ENCODE measurements at places on chromosomes 2 and 18.

DNA sequence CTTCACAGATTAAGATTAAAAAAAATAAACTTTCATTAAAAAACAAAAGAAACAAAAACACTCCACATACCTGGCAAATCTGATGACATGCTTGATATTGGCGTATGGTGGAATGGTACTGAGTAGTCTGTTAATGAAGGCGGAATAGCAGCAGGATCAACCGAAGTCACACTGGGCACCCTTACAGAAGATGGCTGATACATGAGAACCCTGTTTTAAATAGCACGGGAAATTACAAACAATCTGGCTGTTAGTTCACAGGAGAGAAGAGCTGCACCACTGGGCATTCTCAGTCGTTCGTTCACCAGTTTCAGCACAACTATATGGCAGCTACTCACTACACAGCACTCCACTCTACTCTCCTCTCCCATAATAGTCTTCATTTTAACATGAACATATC lies 64.0 kb upstream of the ST8SIA5 start:
- no peak for DNase-seq

DNA sequence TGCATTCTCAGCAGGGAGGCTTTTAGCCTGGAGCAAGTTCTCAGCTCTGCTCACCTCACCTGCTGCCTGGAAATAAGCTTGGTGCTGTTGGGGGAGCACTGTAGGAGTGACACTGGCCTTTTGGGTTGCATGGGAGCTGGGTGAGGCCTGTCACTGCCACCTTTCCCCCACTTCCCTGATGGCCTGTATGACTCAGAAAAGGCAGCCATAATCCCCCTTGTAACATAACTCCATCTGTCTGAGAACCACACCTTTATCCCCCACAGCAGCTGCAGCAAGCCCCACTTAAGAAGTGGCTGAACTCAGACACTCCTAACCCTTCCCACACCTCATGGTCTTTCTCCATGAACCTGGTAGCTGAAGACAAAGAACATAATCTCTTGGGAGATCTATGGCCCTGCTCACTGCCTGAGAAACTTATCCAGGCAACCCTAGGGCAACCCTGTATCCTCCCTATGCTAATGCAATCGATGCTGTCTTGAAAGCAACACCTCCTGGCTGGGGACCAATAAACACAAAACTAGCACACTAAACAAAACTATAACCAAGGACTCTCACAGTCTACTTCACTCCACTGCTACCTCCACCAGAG lies 258.9 kb upstream of the OSR1 start:
- no peak for DNase-seq

- no peak for DNase-seq
These were observed 46.4 kb upstream of the GULP1 start for GRCh38 chr2:188245230-188245629.

GRCh38 chr2:159202568-159203071 lies 83.9 kb downstream of the WDSUB1 start:
- no peak for DNase-seq

DNA sequence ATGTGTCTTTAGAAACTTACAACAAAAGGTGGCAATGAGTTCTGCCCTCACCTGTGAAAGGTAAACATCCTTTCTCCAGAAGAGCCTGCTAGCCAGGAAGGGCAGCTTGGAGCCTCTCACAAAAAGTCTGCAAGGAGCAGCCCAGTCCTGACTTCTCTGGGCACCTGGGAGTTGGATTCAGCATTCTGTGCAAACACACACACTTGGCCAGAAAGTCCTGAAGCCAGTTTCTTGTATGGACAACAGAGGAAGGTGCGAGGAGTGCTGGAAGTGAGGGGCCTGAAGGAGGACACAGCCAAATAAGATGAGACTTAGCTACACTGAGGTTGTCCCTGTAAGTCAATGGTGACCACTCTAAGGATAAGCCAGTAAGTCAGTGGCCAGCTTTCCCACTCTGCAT lies 52.4 kb upstream of the SLC1A4 start:
- no peak for DNase-seq

Measured in GM23338 (cell line).